Sigmoid colon (tissue), 7 donors: ENCODE measurements at places on chromosomes 3 and 15. TPM values are rescaled to one million over a fixed set of nuclear protein-coding genes. Genes with fewer than 3 reads are reported as not detected.

- DNase-seq, result no peak
These were observed 30.5 kb downstream of the ITGB5 start for GRCh38 chr3:124856677-124857076.

DNA sequence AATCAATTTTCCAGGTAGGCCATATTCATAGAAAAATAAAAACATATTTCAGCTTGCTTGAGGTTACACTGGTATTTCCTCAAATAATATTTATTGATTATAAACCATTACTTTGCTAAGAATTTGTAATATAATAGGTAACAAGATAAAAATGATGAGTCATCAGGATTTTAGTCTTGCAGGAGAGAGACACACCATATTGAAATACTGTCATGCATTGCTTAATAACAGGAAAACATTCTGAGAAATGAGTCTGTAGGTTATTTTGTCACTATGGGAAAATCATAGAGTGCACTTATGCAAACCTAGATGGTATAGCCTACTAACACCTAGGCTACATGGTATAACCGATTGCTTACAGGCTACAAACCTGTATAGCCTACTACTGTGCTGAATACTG, 990.5 kb downstream of the OTOL1 start:
- no peak for DNase-seq

- no peak for DNase-seq
These were observed 12.6 kb downstream of the OSBPL11 start for GRCh38 chr3:125582707-125583106.

DNA sequence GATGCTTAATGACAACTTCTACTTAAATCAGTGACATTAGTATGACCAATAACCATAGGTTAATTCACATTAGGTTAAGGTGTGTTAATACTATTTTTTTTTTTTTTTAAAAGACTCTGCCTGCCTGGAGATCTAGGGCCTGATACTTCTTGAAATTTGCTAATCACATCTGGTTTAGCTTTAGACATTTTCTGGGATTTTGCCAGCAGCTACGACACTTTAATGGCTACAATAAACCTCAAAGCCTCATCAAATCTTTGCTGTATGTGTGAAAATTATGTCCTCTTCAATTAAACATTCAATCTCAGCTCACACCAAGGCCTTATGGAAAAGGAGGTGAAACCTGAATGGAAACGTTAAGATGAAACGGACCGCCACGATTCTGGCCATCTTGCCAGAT, 167.9 kb downstream of the GREM1 start:
- no peak for DNase-seq

GRCh38 chr3:190000861-190001196, 119.9 kb downstream of the P3H2 start:
- DNase-seq, result no peak

DNA sequence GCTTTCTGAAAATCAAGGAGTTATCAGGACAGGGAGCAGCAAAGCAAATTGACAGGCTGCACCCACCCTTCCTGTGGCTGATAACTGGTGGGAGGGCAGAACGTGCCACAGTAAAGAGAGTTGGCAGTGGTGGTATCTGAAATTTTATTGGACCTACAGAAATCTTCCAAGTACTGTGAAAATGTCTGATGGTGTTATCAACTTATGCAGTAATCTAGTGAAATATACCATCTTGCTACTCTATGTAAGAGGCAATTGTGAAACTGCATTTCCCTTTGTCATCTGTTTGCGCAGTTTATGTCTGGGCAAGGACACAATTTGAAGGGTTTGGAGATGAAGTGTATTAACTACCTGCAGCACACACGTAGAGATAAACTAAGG, 1.5 kb downstream of the PLCL2 start:
- no peak for DNase-seq

Gene SH3GL3
- total RNA-seq, result 0.71 TPM

Gene CSPG4
- total RNA-seq, result 66.0 TPM

Gene CGNL1
- total RNA-seq, result 7.2 TPM

Gene ZIC4
- not detected for total RNA-seq
